Activated CD4-positive, alpha-beta memory T cell treated with anti-CD3 and anti-CD28 coated beads for 36 hours (primary cell): ENCODE measurements at places on chromosomes 13 and 19. TPM values are rescaled to one million over a fixed set of nuclear protein-coding genes. Genes with fewer than 3 reads are reported as not detected.

Gene GPR12
- not detected for total RNA-seq

Gene ZNF728
- total RNA-seq, result not detected

- DNase-seq, result no peak
Observed at GRCh38 chr19:43265664-43266025, 3.7 kb downstream of the PSG9 start.

Gene ZNF66
- 5.0 TPM for total RNA-seq

Gene BBC3
- 13.8 TPM for total RNA-seq

- no peak for DNase-seq
Observed at GRCh38 chr19:48826606-48827020, 9.7 kb downstream of the HSD17B14 start.
